ENCODE measurements at places on chromosomes 2 and 18. TPM values are rescaled to one million over a fixed set of nuclear protein-coding genes. Genes with fewer than 3 reads are reported as not detected.

DNA sequence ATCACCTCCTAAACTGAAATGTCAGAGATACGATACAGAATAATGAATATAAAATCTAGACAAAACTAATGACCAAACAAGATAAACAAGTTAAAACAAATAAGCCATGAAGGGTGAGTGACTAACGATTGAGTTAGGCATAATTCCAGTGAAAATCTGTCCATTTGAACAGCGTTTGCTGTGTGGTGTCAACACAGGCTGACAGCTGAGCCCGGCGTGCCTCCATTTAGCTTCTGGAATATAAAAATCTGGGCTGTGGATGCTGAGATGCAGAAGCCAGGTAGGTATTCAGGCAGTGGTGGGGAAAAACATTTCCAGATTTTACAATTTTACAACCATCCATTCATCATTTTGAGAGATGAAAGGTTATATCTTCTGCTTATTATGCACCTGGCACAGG, 2041.4 kb upstream of the CELF4 start:
- DNase-seq, result no peak

DNA sequence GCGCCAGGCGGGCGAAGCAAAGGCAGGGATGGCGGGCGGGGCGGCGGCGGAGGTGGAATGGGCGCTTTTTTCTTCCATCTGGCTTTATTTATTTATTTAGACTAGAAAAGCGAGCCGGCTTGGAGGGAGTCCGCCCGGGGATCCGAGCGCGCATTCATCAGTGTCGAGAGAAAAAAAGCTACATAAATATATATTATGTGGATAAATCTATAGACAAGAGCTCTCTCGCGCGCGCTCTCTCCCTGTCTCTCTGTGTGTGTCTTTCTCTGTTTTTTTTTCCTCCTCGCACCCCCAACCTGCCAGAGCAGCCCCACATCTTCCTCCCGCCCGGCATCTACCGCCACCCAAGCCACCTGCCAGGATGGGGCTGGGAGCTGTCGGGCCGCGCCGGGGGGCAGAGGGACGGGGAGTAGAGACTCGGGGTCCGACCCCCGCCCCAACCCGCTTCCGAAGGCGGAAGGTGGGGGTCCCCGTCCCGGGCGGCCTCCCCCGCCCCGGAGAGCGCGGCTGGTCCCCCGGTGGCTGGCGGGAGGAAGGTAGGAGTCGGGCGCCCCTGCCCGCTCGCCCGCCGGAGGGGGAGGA, 972 bp upstream of the CELF4 start:
- DNase-seq, result no peak

GRCh38 chr2:147297820-147298219, 547.0 kb upstream of the ACVR2A start:
- DNase-seq, result no peak

Gene CNDP1
- total RNA-seq, result not detected

- no peak for DNase-seq
Measured at GRCh38 chr2:168986398-168986943, 44.7 kb downstream of the ABCB11 start.

Gene GATA6
- total RNA-seq, result 35.7 TPM

DNA sequence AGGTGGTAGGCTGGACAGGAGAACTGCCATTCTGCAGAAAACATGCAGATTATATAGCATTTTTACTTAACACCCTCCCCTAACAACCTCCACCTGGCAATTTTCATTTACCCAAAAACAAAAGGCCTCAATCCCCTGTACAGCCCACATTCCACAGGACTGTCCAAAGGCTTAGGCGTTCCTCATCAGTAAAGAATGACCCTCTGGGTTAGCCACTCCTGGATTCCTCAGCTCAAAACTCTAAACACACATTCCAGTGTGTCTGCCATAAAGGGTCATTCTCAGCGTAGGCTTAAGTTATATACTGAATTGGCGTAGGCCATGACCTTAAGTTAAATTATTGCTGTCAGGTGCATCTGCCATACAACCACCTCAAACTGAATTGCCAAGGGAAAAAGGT, 261.8 kb upstream of the CHAC2 start:
- DNase-seq, result no peak

GRCh38 chr2:37766106-37766505, 94.7 kb upstream of the CDC42EP3 start:
- DNase-seq, result no peak

DNA sequence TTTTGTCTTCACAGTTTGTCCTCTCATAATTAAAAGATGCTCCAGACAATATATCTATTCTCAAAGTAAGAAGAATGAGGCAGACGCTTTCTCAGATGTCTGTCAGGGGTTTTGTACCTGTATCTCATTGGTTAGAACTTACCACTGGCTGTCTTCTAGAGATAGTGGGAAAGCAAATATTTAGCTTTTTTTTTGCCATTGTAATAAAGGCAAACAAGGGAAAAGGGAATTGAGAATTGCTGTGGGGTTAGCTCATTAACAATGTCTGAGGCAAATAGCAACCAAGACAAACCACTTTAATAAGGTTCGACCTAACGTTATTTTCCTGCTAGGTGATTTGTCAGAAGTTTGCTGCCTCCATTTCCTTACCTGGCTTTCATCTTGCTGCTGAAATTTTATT, 30.0 kb downstream of the ZNF638 start:
- DNase-seq, result no peak

Gene DUSP2
- total RNA-seq, result 19.6 TPM

GRCh38 chr2:54595161-54595803, 128.2 kb upstream of the EML6 start:
- peak; percentile 37 for DNase-seq

Gene MALL
- 91.9 TPM for total RNA-seq

Gene MROH2A
- not detected for total RNA-seq

GRCh38 chr2:136246086-136246669, 128.2 kb upstream of the CXCR4 start:
- DNase-seq, result no peak

- peak; percentile 54 for DNase-seq
Measured at GRCh38 chr2:31013301-31013700, 124.9 kb downstream of the GALNT14 start.

DNA sequence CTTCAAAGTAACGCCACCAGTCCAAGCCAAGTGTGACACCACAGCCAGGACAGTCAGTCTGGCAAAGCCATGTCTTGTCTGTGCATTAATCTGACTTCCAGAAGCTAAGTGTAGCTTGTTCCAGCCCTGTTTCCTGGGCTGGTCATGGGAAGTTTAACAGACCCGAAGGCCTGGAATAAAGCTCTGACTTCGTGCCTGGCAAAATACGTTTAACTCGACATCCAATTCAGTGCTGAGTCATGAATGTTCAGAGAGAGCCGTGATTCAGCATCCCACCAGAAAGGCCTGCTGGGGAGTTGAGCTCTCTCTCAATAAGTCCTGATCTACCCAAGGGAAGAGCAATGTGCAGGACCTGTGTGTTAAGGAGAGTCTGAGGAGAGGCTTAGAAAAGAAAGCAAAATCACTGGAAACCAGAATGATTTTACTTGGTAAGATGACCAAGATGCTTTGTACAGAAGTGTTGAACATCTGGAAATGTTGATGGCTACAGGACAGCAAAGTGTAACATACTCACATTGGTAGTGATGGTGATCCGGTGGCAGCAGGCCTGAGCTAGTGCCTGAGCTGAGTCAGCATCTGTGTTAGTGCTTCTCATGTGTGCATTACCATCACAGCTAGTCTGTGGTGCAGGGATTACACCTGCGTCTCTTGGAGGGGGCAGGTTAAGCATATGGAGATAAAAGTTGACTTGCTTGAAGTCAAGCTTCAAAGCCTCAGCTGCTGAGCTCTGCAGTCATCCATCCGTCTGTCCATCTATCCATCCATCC, 743.7 kb upstream of the HS6ST1 start:
- no peak for DNase-seq

DNA sequence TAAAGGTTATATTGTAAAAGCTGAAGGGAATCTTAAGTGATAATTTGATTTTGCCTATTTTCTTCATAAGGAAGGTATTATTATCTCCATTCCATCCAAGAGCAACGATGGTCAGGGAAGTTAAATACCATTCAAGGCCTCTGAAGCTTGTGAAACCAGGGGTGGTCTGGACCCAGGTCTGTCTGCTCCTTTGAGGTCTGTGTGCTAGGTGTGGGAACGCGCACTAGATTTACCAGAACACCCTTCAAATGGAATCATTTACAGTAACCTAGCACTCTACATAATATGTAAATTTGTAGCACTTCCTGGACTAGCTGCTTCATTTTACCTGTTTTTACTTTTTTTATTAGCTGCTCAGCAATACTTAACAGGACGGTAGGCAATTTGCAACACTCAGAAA, 6.4 kb upstream of the TRIB2 start:
- no peak for DNase-seq

- DNase-seq, result peak; percentile 80
Measured at GRCh38 chr2:237581751-237582746, 8.5 kb downstream of the RAB17 start.

Gene OR6B2
- total RNA-seq, result not detected

Gene ZNF385B
- 28.9 TPM for total RNA-seq

DNA sequence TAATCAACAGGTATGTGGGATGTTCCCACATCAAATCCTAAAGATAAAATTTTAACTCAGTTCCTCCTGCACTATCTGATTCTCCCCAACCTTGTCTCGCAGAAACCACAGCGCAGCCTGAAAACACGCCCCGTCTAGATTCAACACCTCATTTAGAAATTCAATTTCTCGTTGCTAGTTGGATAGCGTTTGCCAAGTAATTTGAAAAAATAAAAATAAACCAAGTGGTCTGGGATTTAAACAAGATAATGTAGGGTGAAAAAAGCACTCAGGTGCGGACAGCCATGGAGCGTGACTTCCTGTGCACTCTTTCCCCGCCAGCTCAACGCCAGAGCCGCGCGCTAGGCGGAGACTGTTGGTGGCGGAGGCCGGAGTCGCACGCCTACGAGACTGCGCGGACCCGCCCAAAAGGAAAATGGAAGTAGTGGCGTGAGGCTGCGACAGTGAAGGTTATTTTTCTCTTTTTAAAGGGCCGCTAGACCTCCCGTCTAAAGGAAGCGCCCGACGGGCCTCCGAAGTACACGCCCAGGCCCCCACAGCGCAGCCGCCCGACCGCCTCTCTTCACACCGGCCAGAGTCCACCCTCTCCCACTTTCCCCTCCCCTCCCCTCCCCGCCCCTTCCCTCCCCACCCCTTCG, 615 bp upstream of the CCNT2 start:
- DNase-seq, result no peak

- DNase-seq, result no peak
Measured at GRCh38 chr2:229220254-229220653, 50.8 kb downstream of the PID1 start.

GRCh38 chr2:174117951-174118930, 130.1 kb downstream of the OLA1 start:
- no peak for DNase-seq

Measured in upper lobe of left lung (tissue), 6 donors.